ENCODE measurements at places on chromosomes 7 and 10.

DNA sequence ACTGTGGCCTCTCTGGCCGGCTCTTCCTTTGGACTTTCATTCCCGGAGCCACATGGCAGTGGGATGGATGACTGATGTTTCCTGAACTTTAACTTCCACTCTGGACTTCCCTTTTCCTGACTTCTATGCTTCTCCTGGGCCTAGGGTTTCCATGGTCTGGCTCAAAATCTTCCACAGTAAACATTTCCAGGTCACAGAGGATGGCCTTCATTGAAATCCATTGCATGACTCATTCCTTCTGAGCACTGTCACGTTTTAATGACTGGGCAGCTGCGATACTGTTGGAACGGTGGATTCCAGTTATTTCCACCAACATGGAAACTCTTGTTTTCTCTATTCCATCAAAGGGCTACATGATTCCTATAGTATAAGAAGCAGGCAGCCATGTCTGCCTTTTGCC lies 24.4 kb upstream of the ZNF273 start:
- no peak for DNase-seq

DNA sequence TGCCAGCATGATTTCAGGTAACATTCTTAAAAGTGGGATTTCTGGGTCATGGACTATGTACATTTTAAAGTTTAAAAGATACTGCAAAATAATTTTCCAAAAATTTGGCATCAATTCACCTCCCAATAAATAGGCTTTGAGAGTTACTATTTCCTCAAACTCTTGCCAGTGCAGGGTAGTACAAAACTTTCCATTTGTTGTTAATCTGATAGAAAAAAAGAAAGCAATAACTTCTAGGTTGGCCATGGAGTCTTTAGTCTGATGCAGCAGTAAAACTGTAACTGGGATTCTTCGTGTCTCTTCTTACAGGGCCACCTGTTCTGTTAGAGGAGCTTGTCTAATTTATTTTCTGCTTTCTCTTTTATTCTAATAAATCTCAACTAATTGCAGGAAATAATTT lies 241.1 kb downstream of the MAGI2 start:
- no peak for DNase-seq

- DNase-seq: no peak
These were observed 25.6 kb upstream of the MKX start for GRCh38 chr10:27771231-27771630.

DNA sequence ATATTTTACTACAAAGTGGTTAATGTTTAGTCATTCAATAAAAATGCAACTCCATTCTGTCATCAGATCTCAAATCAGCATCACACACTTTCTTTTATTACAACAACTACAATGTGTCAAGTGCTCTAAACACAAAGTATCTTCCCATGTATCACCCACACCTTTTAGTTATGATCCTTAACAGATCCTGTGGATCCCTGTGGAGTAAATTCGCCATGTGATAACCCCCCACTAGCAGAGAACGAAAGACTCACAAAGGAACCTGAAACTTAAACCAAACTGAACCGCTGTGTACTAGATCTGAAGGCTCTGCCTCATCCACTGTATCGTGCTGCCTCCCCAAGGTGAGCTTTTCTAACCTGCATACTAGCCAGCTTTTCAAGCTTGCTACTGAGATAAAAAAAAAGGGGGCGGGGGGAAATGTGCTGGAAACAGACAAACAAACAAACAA lies 1.7 kb downstream of the DPY19L1 start:
- peak; percentile 20 for DNase-seq

GRCh38 chr7:99639267-99639666 lies 22.5 kb downstream of the ZSCAN25 start:
- DNase-seq: no peak

- no peak for DNase-seq
These were observed 1.5 kb downstream of the SLC25A13 start for GRCh38 chr7:96320442-96320841.

GRCh38 chr10:63064706-63065105 lies 68.4 kb upstream of the NRBF2 start:
- DNase-seq: no peak

GRCh38 chr10:30491916-30492515 lies 58.0 kb downstream of the MAP3K8 start:
- no peak for DNase-seq

GRCh38 chr7:17037356-17037755 lies 155.6 kb upstream of the AGR3 start:
- no peak for DNase-seq

All from activated CD4-positive, alpha-beta T cell treated with anti-CD3 and anti-CD28 coated beads, Interleukin-2, amount 50 U/mL, for 1 hour (primary cell).